ENCODE measurements at places on chromosomes 5 and 9. TPM values are rescaled to one million over a fixed set of nuclear protein-coding genes. Genes with fewer than 3 reads are reported as not detected.
A peak's percentile ranks its signal among the peaks of the same experiment; 100 is the strongest.

DNA sequence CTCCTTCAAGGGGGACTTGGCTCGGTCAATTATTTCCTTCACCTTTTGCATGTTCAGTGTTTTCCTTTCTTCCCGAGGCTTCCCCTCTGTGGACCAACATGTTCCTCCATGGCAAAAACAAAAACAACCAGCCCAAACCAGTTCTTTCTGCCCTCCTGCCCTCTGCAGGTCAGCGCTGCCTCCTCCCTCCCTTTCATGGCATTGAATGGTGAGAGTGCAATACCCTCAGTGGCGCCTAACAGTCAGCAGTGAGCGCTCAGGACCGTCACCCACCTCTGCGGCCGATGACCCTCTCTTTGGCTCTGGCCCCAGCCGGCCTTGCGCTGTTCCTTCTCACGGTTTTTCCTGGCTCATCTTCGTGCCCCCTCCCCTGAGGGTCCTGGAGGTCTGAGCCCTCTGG, 34.4 kb upstream of the GNE start:
- no peak for DNase-seq

DNA sequence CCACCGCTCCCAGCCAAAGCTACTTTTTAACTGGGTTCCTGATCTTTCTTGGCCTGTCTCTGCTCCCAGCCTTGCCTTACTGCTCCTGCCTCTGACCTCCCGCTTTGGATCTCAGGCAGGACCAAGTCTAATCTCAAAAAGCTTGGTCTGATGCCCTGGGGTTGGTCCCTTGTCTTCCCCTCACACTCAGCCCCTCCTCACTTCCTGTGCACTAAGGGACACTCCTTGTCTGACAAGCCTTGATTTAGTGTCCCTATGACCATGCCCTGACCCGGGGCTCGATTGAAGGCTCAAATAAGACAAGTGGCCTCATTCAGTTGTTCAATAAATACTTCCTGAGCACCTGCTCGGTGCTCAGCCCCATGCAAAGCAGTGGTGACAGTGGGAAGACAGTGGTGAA, 3.7 kb upstream of the GTF3C5 start:
- no peak for DNase-seq

DNA sequence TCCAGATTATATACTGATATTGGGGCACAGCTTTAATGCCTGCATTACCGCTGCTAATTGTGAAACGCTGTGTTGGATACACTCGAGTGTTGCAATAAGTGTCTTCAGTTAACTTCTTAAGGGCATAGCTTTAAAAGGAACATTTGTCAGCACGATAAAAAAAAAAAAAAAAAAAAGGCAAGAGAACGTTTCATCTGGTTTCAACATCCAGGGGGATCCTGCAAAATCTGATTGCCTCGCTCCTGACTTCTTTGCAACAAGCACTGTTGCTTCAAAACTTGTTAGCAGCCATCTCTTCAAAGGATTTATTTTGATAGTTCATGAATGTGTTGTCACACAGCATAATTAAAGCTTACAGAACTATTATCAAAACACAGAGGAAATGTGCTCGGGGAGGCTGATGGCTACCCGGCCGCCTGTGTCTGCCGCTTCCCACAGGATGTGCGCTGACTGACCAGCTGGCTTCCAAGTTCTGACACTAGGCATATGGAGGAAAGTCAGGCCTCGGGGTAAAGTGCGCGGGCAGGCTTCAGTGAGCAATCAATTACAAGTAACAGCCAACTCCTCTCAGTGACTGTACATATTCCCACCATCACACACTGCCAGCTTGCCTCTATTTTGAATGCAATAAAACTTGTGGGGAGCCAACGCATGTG, 77.7 kb downstream of the EBF1 start:
- no peak for DNase-seq

- peak; percentile 89 for DNase-seq
These were observed 59.2 kb downstream of the CDH18 start for GRCh38 chr5:19928562-19929421.

CD72 gene
- total RNA-seq, result not detected

GRCh38 chr5:51990661-51991180, 607.5 kb downstream of the ISL1 start:
- no peak for DNase-seq

AGXT2 gene
- not detected for total RNA-seq

EGFLAM gene
- total RNA-seq, result 1.6 TPM

GRCh38 chr9:89174291-89174690, 4.3 kb downstream of the SHC3 start:
- no peak for DNase-seq

PPP2R2B gene
- total RNA-seq, result not detected

CATSPER3 gene
- 0.71 TPM for total RNA-seq

MARVELD2 gene
- 7.1 TPM for total RNA-seq

C5 gene
- 1.6 TPM for total RNA-seq

- no peak for DNase-seq
These were observed 50.1 kb upstream of the ADRB2 start for GRCh38 chr5:148776261-148776660.

PTGES gene
- total RNA-seq, result not detected

POU4F3 gene
- total RNA-seq, result not detected

GZMA gene
- total RNA-seq, result not detected

GRCh38 chr5:17154211-17154996, 63.0 kb upstream of the BASP1 start:
- DNase-seq, result peak; percentile 72

IFNA2 gene
- not detected for total RNA-seq

ZBED3 gene
- 16.0 TPM for total RNA-seq

- peak; percentile 52 for DNase-seq
These were observed 104.9 kb downstream of the CFAP90 start for GRCh38 chr5:7745882-7746610.

DNA sequence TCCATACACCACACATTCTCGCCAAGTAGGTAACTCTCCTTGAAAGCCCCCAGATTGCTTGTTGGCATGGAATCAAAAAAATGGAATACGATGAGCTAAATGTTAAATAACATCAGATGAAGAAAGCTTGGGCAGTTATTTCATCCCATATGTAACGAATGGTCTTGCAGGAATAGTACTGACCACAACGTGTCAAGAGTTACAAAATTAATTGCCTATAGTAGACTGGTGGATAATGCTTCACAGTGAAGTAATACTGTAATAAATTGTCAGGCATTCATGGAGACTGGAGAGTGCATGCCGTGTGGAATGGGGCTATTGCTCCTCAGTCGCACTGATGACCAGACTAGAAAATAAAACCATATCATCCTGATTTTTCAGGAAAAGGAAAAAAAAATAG, 1628.7 kb downstream of the MAT2B start:
- DNase-seq, result no peak

- no peak for DNase-seq
These were observed 206.4 kb downstream of the NXNL2 start for GRCh38 chr9:88741335-88741734.

DNA sequence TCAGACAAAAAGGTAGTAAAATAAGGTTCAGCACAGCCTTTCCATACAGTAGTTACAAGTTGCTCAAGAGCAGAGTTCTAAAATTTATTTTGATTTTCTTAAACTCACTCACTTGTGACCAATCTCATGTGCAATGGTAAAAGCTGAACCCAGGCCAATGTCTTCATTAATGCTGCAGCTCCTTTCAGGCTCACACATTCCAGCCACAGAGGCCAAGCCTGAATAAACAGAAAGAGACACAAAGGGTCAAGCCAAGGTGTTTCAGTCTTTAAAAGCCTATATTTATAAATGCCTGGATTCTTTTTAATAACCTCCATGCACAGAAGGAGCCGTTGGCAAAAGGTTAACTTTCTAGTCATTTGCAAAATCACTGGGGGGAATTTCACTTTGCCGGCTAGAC, 152.5 kb downstream of the ADAMTS6 start:
- DNase-seq, result peak; percentile 30

DNA sequence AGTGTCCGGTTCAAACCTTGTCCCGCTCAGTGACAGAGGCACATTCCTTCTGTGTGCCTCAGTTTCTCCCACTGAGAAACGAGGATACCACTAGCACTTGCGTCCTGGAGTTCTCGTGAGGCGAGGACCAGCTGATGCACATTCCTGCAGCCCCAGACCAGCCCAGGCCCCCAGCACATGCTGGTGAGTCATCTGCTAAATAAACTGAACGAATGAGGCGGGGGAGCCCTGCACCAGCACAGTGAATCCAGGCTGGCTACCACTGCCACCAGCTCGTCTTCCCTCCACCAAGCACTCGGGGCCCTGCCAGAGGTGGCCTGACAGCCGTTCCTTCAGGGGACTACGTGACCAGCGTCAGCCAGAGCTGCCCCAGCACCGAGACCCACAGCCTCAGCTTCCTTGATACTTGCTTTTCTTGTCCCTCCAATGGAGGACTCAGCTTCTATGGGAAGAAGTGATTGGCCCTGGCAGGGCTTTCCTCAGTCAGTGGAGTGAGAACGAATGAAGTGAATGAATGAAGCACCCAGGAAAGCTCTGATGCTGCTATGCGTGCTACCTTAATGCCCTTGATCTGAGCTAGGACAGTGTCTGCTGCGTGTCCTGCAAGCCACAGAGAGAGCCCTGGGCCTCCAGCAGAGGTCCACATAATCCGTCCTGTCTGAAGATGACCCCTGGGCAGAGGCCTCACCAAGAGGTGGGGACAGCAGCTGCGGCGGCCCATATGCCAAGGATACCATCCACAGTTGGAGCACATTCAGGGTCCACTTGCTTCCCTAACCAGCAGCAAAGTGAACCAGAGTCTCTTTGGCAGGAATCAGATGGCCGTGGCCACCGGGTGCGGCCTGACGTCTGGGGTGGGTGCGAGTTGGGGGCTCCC, 13.5 kb upstream of the BARX1 start:
- no peak for DNase-seq

DNA sequence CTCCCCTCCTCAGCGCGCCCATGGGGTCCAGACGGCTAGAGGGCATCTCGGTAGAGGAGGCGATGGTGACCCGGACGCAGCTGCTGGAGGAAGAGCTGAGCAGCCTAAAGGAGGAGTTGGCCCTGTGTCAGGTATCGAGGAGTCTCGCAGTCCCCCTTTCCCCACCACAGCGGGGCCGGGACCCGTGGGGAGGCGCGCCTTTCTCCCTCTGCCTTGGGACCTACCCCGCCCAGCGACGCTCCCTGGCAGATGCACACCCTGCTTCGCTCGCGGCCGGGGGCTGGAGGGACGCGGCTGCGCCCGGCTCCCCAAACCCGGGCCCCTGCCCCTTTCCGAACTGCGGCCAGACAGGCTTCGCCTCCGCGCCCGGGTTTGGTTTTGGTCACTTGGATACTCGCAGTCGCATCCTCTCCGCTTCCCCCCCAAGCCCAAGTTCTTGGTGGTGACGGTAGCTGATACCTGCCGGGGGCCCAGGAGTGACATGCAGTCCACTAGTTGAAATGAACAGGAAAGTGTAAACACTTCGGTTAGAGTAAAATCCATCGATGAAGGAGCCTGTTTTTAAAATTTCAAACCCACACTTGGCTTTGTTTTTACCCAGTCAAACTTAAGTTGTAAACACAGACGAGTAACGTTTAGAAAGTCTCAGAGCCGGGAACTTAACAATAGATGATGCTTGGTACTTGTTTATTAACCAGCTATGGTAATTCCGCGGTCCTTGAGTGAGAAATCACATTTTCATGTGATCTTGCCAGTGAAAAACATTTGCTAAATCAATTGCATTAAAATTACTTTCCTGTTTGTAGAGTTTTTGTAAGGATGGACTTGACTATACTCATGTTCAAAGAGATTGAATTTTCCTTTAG, 688 bp downstream of the CNTLN start:
- DNase-seq, result peak; percentile 48

- DNase-seq, result no peak
These were observed 239.2 kb upstream of the TRIM32 start for GRCh38 chr9:116447934-116448333.

GLDC gene
- 2.6 TPM for total RNA-seq

SHB gene
- 22.3 TPM for total RNA-seq

DNA sequence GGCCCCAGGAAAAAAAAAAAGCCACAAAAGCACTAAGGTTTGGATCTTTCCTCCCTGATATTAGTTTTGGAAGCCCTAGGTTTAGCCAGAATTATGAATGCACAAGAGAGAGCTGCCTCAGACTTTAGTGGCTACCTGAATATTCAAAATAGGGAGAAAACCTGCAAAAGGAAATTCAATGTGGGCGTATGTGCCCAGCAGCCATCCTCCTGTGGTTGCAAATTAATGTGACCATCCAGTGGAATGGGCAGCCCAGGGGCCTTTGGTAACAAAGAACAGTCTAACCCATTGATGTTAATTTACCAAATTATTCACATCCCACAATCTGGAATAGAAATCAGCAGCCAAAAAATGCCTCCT, 298.4 kb downstream of the CWC27 start:
- DNase-seq, result no peak

- peak; percentile 36 for DNase-seq
These were observed 41.5 kb downstream of the EDIL3 start for GRCh38 chr5:84343171-84343570.

GRCh38 chr9:28105001-28105400, 531.7 kb upstream of the C9orf72 start:
- DNase-seq, result no peak

KIF3A gene
- total RNA-seq, result 15.8 TPM

Data from endothelial cell of umbilical vein (primary cell).